ENCODE measurements at places on chromosomes 11 and 22.

GRCh38 chr11:65445101-65445603, 22.6 kb downstream of the NEAT1 start:
- DNase-seq = no peak

DNA sequence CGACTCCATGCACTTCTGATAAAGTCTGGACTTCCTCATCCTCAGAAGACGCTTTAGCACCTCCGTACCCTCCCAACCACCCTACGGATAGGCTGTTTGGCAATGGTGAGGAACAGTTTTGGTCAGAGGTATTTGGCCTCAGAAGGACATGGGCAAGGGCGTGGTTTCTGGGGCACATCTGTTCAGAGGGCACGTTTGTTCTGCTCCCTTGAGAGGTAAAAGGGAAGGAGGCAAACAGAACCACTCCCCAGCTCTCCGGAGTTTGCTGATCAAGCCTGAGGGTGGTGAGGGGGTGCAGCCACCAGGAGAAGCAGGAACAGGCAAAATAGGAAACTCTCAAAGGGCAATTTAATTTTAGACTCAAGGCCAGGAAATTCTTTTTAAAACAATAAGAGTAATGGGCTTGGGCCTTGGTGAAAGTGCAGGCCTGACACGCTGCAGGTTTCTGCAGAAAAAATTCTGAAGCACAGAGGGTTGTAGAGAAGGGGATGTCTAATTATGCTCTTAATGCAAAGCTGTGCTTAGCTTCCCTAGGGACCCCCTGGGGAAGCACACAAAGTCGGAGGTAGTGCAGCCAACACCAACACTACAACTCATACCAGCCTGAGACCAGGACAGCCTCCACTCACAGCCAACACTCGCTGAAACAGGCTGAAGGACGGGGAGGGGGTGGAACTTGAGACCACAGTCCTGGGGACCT, 23.3 kb downstream of the ETS1 start:
- DNase-seq = no peak

- no peak for DNase-seq
Observed at GRCh38 chr11:126100716-126101115, 38.0 kb upstream of the CDON start.

- DNase-seq = peak; percentile 59
Observed at GRCh38 chr11:76839311-76839710, 21.4 kb upstream of the ACER3 start.

DNA sequence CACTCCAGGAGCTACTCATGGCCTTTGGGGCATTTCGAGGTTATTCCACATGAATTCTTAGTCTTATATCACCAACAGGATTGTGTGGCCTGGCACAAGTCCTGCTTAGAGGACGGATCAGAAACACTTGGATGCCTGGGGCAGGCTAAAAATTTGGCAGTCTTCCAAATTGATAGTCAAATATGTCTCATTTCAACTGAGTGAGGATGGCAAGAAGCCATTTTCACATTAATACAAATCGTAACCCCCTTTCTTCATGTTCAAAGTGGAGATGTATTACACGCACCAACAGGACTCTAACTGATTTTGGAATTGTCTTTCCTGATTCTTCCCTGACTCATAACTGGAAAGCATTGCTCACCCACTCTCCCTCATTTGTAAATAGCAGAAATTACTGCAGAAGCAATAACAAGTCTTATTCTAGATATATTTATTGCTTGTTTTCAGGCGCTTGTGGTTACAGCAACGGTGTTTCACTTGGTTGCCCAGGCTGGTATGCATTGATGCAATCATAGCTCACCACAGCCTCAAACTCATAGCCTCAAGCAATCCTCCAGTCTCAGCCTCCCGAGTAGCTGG, 10.3 kb upstream of the CCDC86 start:
- no peak for DNase-seq

DNA sequence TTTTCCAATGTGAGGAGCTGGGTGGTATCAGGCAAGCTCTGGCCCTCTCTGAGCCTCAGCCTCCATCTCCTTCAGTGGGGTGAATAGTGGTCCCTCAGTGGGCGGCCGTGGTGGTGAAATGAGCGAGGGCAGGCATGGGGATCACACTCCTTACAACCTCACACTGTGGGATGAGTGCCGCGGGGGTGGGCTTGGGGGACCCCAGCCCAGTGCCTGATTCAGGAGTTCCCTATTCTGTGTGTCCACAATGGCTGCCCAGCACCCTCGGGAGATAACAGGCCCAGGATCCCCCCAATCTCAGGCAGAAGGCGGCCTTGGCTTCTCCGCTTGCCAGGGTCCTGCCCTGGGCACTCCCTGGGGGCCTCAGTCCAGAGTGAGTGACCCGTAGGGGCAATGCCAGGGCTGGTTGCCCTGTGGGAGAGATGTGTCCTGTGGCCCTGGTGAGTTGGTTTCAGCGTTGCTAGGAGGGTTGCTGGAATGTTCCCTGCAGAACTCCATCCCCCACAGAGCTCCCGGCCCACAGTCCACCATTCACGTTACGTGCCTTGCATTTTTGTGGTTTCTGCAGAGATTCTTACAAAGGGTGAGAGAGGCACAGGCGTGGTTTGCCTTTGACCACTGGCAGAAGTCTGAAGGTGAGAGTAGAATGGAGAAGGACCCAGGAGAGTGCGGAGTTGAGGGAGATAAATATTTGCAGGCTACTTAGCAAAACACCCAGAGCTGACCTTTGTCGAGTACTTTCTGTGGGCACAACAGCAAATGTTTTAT, 2.9 kb downstream of the ALDH3B1 start:
- no peak for DNase-seq

GRCh38 chr22:23780146-23780748, 6.5 kb upstream of the SMARCB1 start:
- no peak for DNase-seq

DNA sequence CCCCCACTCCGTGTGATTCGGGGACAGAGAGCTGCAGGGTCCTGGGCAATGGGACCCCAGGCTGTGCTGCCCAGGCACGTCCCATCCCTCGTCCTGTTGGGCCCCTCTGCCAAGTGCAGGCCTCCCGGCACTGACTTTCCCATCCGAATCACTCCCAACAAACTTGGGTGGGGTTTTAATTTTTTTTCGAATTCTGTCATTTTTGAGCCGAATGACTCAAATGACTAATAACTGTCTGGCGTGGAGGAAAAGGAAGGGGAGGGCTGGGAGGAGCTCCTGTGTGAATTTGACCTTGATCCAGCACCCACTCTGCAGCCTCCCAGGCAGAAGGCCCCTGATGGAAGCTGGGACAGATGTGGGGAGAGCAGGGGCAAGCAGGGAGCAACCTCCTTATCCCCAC, 1173.2 kb downstream of the BRD1 start:
- DNase-seq = no peak

- DNase-seq = no peak
Observed at GRCh38 chr11:58757439-58757838, 25.7 kb upstream of the GLYAT start.

- no peak for DNase-seq
Observed at GRCh38 chr11:43738600-43739409, 58.3 kb downstream of the HSD17B12 start.

GRCh38 chr11:59510941-59511589, at the start of gene OR4D9:
Gene OR4D9 (plus strand): TSS chr11:59511539. CDS start chr11:59514913, 3,374 bp downstream.
- peak; percentile 79 for DNase-seq

GRCh38 chr11:69171476-69172240, 15.9 kb downstream of the SMIM38 start:
- peak; percentile 52 for DNase-seq

DNA sequence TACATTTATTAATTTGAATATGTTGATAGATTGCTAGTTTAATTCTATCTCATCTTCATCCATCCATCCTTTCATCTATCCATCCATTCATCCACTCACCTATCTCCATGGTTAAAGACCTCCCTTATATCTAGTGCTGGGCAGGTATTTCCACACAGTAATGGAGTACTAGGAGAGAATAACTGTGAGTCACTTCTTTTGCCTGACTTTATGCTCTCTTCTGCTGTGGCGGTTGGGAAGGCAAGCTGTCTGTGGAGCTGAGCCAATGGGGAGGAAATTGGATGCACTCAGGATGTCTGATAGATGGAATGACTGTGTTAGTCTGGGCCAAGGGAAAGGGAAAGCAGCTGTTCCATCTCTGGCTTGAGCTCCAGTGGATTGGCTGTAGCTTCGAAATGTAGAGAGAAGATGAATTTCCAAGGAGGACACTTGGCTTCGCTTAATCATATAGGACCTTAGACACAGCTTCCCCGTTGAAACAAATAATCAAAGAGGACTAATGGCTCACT, 60.3 kb downstream of the NELL1 start:
- no peak for DNase-seq

GRCh38 chr11:62680825-62681240, 2.0 kb upstream of the UBXN1 start:
- DNase-seq = peak; percentile 57

DNA sequence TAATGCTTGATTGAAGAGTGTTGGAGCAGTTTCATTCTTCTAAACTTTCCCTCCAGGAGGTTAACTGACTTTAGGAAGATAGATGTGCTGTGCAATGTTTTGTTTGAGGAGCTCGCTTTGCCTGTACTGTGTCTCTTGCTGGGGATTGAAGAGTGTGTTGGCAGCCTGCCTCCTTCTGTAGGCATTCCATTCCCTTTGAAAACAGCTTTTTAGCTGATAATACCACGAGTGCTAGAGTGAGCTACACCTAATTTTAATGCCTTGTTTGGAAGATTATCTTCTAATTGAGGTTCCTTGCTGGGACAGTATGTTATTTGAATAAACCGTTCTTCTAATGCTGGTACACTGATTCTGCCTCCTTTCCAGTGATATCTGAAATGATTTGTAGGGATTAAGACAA, 7.2 kb downstream of the DDX10 start:
- no peak for DNase-seq

DNA sequence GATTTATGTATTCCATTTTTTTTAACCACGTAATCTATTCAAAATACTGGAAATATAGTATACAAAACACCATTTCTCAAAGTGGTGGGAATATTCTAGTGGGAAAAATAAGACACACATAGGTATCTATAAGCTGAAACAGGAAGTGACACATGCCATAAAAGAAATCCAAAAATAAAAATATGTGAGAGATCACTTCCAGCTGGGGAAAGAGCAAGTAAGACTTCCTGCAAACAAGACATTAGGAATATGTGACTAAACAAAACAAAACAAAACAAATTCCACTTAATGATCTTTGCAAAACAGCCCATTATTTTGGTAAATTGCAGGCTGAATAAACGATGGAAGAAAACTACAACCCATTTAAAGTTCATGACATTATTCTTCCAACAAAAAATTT, 107.3 kb upstream of the CEP126 start:
- no peak for DNase-seq

- peak; percentile 48 for DNase-seq
Observed at GRCh38 chr11:57349491-57350274, 11.5 kb downstream of the P2RX3 start.

- no peak for DNase-seq
Observed at GRCh38 chr11:20372081-20372626, 8.6 kb downstream of the HTATIP2 start.

- DNase-seq = peak; percentile 88
Observed at GRCh38 chr11:61061081-61061826, 41.0 kb upstream of the CD5 start.

- DNase-seq = no peak
Observed at GRCh38 chr11:76596652-76597051, 73.9 kb downstream of the LRRC32 start.

DNA sequence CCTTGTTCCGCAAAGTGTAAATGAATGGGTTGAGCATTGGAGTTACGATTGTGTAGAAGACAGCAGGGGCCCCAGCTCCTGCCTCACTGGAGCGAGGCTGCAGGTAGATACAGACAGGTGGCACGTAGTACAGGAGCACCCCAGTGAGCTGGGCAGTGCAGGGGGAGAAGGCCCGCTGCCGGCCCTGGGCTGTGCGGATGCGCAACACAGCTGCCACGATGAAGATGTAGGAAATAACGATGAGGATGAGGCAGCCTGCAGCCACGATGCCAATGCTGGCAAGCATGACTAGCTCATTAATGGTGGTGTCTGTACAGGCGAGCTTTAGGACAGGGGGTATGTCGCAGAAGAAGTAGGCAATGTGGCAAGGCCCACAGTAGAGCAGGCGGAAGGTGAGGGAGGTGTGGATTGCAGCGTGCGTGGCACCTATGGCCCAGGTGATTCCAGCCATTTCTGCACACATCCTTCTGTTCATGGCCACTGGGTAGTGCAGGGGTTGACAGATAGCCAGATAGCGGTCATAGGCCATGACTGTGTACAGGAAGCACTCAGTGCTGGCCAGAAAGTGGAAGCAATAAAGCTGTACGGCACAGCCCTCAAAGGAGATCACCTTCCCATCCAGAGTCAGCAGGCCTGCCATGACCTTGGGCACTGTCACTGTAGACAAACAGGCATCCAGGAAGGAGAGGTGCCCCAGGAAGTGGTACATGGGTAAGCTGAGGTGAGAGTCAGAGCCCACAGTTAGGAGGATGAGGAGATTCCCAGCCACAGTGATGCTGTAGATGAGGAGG, 616 bp downstream of the OR10S1 start:
- no peak for DNase-seq

DNA sequence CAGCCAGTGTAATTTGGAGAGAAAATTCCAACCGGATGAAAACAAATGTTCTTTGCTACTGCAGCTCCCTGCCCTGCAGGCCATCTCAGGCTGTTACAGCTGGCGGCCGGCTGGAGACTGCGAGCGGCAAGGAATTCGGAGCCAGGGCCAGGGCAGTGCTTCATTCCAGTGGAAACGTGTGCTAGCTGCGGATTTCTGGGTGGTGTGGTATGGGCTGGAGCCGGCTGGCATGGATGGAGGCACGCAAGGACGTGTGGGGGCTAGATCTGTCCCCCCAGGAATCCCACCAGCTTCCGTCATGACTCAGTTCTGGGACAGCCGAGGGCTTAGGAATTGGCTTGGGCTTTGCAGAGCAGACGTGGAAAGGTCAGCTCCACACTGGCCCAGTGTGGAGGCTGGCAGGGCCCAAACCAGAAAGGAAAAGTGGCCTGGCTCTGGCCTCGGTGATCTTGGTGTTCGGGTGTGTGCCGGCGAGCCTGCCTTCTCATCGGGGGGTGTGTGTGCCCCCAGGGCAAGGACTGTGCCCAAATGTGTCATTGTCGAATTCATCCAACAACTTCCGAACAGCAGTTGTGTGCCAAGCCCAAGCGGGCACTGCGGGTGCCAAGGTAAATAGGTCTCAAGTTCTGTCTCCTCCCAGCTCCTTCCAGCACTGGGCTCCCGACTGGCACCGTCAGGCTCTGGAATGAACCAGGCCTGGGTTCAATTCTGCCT, 48.1 kb upstream of the SHISAL1 start:
- DNase-seq = no peak

DNA sequence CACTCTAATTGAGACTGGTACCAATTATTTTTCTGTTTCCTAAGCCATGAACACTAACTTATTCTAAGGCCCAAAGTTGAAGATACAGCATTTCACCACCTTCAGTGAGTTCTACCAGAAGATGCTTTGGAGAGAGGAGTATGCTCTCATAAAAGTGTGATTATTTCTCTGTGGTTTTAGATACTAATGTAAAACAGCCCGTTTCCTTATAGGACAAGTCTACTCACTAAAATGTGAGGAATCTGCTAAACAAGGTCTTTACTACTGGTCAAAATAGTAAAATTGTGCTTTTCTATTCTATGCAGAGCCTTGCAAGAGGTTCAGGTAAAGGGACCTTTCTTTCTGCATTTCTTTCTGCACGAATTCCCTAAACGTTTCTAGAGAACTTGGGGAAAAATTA, 2.4 kb downstream of the LGR4 start:
- no peak for DNase-seq
